Activated CD4-positive, alpha-beta T cell treated with anti-CD3 and anti-CD28 coated beads, Interleukin-2, amount 50 U/mL, for 24 hours (primary cell): ENCODE measurements at places on chromosomes 7 and 10.

DNA sequence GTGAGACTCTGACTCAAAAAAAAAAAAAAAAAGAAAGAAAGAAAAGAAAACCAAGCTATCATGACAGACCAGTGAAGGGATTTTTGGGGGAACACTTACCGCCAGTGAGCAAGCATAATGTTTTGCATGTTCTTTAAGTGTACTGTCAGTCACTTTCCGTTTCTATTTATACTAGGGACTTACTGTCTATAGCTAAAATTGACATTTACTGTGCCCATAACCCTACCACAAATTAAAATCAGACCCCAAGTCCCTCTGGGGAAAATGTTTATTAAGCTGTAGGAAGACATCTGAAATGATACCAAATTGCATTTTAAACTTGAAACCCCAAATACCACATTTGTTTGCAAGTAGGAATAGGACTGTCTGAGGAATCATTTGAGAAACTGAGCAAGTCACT is 252.8 kb downstream of the TRIL start:
- no peak for DNase-seq

DNA sequence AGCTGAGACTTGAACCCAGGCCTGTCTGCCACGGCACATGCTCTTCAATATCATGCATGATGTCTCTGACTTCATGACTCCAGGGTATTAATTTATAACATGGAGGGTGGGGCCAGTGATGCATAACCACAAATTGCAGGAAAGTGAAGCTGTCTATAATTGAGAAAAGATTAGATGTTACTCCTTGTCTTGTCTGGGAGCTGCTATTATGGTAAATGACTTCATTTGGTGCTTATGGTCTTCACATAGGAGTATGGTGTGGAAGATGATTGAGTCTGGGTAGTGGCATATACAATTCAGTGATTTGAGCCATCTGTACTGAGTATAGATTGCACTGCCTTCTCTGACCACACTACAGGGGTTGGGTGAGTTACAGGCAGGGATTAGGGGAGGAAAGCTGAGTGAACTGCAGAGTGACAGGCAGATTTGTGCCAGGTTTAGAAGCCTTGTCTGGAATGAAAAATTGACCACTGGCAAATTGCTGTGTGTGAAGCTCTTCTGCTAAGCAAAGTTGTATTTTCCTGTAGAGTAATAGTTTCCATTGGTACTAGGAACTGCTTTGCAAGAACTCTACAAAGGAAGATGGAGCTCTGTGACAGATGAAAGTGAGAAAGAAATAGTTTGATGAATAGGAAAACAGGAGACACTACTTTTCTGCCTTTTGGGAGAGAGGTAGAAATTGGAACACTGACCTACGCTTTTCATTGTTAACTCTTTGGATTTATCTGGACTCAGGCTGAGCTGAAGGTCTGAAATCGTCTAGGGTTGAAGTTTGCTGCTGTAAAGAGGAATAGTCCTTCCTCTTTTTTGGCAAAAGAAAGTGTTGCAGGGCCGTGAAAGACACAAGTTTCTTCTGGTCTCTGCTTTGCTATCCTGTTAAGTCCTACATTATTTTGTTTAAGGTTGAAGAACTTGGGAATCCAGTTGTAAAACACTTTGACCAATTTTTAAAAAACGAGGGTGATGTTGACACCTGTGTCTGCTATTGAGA is 2.7 kb downstream of the SND1 start:
- DNase-seq: no peak

- no peak for DNase-seq
Observed at GRCh38 chr10:85702768-85703167, 663.8 kb downstream of the GRID1 start.

- no peak for DNase-seq
Observed at GRCh38 chr10:13857451-13857850, 270.7 kb downstream of the PRPF18 start.

DNA sequence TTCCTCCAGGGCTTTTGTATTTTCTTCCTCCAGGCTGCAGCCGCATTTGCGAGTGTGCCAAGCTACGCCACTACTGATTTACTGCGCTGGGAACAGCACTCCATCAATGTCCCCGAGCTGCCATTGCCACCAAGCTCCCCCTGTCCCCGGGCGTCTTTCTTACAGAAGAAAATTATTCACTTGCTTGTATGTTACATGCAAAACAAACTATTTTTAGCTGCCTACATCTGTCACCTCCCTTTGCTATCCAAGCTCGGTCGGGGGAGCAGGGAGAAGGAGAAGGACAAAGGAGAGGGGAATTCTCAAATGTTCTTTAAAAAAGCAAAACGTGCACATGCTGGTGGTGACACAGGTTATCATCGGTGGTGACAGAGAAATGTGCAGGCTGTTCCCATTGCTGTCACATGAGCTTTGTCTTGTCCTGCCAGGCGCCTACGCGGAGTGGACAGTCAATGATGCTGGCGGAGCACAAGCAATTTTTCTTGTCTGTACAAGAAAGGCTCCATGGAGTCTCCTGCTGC is 93.1 kb downstream of the ADARB2 start:
- DNase-seq: no peak

DNA sequence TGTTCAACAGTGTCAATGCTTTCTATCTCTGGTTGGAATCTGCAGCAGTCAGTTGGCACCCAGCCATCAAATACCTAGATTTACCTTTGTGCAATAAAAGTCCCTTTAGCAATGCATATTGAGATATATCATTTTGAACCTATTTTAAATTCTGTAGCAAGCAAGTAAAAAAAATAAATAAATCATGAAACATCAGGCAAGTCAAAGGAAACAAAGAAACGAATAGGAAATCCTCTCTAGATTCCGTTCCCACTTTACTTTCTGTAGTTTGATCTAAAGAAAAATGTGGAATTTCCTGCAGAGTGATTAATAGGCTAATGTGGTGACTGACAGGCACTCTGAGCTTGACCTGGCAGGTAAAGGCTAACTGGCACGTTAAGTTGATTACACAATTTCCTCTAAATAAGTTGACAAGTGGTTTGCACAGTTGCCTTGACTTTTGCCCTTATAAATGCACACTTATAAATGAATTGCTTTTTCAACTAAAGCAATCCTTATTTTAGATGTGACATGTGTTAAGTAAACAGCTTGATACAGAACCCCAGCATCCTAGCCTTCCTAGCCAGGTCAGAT is 208.1 kb upstream of the TCF7L2 start:
- DNase-seq: no peak

- DNase-seq: no peak
Observed at GRCh38 chr7:16926283-16926682, 44.5 kb upstream of the AGR3 start.

DNA sequence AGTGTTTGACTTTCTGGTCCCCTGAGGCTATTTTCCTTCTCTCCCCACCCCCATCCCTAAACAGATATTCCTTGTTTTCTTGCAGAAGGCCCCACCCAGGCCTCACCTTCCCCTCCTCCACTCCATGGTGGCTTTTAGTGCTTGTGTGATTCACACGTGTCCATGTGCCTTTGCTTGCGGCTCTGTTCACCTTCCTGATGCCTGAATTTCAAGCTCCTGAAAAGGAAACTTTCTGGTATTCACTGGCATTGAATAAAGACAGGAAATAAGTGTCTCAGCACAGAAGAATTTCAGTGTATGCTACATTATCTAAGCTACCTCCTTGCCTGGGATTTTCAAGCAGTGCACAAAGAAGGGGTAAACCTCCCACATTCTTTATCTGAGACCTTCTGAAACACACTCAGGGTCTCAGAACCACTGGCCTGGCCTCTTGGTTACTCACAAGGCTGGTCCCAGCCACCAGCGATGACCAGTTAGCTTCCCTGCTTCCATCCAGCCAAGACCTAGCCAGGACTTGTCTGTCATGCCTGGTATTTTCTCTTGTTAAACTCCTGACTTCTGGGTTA is 17.2 kb upstream of the UBE2H start:
- no peak for DNase-seq

GRCh38 chr10:132061465-132061864 is 4.3 kb upstream of the JAKMIP3 start:
- no peak for DNase-seq

DNA sequence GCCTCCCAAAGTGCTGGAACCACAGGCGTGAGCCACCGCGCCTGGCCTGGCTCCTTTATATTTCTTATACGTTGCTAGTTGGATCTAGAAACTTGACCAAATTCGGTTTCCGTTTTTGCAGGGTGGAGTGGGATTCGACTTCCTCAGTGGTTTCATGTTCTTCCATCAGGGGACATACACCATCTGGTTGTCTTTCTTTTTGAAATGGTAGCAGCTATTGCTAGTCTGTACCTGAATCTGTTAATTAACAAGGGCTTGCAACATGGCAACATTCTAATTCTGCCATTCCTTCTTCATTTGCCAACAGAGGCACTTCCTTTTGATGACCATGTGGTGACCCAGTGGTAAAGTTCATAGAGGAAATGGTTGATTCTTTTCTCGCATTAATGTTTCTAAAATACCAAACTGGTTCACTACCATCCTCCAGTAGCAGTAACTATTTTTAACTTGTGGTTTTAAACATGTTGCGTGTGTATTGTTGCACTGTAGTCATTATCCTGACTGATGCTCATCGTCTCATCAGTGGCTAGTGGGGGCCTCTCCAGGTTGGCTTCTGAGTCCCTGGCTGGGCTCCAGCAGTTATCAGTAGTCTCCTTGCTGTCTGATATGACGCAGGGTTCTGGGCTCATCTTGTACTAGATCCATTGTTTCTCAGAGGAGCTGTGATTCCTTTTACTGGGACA is 159.2 kb downstream of the RGS10 start:
- DNase-seq: no peak

GRCh38 chr7:152588350-152588749 is 87.6 kb downstream of the XRCC2 start:
- no peak for DNase-seq

DNA sequence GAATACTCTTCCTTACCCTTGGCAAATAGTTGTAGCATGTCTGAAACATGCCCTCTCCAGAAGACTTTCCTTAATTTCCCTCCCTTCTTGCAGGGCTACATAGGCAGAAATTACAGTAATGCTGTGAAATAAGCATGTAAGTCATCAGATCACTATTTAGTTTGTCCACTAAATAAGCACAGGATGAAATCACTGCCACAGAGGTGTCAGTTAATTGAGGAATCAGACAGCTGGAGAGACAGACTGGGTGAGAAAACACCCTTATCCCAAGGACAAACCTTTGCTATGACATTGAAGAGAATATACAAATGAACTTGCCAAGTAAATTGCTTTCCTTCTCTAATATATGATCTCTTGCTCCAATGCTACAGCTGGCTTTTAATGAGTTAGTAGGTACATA is 129.3 kb downstream of the CHRM2 start:
- DNase-seq: no peak

DNA sequence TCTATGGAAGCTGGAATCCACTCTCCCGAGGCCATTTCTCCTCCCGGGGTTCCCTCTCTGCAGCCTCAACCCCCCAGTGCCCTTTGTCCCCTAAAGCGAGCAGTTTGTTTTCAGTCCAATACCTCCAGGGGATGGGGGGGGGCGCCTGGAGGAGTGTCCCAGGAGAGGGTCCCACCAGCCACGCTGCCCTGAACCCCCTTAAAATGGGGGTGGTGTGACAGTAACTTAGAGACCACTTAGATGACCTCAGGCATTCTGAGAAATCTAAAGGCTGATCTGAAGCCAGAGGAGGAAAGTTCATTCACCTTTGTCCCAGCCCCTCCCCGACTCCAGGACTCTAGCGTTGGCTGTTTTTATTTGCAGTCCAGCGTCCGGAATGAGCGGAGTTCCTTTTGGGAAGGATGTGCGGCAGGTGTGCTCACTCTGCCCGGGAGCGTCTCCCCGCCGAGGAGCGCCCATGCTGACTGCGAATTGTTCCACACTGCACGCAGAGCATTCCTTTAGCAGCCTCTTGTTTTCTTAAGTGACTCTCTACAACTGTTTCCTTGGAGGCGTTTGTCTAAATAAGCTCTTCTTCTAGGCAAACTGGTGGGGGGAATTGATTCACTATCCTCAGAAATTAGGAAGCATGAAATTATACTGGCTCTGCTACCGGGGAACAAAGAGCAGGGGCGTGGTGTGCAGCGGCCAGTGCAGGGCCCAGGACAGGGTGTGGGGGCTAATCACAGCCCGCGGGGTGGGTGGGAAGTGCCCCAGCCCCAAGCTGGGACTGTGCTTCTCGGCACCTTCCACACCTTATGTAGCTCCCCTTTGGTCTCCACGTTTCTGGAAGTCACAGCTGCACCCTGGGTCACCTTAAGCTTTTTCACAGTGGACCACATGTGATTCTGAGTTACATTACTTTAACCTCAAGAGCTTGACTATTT is 46.3 kb downstream of the SYPL1 start:
- no peak for DNase-seq

DNA sequence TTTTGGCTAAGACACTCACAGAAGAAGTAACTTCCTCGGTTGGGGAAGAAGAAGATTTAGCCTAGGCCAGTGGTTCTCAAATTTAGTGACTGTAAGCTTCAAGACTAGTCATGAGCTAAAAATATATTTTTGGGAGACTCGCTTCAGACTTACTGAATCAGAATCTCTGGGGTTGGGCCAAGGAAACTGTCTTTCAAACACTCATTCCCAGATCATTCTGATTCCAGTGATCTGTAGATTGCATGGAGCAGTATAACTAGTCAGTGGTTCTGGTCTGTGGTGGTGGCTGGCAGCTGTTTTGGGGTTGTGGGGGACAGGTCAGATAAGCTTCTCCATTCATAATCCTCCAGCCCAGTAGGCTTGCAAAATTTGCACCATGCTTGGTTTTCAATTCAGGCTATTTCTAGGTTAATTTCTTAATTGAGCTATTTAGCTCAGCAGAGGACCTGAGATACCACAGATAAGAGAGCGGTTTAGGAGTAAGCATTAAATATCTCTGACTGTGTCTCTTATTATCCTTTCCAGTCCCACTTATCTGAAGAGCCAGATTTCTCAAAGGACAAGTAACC is 3.8 kb upstream of the KAT6B start:
- DNase-seq: no peak

DNA sequence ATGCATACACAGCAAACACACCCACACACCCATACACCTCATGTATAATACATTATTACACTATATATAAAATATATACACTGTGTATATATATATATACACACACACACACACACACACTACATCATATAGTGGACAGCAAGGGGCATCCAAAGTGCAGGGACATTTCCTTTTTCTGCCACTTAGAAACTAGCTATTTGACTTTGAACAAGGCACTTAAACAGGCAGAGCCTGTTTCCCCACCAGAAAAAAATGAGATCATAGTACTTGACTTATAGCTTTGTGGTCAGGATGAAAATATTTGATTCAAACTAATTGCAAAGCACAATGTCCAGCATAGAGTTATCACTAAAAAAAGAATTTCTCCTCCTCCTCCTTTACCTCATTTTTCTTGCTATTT is 254.3 kb upstream of the NPVF start:
- no peak for DNase-seq

DNA sequence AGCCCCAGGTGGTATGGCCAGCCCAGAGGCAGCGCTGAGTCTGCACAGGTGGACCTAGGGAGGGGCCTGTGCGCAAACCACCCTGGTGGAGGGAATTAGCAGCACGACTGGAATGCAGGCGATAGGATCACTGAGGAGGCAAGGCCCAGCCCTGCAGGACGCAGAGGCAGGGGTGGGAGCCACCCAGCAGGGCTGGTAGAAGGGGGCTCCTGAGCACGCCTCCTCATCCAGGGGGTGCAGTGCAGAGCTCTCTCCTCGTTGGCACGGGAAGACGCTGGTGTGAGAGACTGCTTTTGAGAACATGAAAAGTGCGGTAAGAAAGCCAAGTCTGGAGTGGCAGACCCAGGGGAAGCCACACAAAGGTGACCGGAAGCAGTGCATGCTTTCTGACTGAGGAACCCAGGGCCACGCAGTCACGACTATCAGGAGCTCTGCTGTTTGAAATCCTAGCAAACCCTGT is 6.0 kb downstream of the FXYD4 start:
- DNase-seq: no peak

- DNase-seq: no peak
Observed at GRCh38 chr7:25831062-25831691, 320.8 kb upstream of the NFE2L3 start.

- no peak for DNase-seq
Observed at GRCh38 chr10:77756319-77757232, 119.0 kb upstream of the KCNMA1 start.
